ENCODE measurements at places on chromosomes 1 and 21.

DNA sequence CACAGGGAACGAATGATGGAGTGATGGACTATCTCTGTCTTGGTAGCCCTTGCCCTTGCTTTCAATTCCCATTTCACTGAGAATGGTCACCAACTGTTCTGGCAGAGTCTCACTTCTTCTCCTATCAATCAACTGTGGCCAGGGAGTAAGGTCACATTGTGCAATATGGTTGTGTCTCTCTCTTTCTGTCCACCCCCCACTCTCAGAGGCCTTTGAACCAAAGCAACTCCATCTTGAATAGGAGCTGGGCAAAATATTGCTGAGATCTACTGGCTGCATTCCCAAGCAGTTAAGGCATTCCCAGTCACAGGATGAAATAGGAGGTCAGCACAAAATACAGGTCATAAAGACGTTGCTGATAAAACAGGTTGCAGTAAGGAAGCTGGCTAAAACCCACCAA is 36.7 kb downstream of the NTMT2 start:
- DNase-seq = no peak

DNA sequence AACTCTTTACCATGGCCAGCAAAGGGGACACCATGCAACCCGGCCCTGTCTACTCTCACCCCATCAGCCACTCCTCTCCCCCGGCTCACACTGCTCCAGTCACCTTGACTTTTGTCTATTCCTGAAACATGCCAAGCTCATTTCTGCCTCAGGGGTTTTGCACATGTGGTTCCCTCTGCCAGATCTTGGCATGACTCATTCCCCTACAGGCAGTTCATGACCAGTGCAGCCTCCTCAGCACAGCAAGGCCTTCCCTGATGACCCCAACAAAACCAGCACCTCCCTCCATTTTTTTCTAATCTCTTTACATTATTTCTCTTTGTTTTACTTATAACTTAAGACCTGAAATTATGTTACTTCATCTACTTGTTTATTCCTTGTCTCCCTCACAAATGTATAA is 58.6 kb upstream of the GJB5 start:
- no peak for DNase-seq

GRCh38 chr1:107529511-107530149 is 388.8 kb downstream of the NTNG1 start:
- peak; percentile 13 for DNase-seq

DNA sequence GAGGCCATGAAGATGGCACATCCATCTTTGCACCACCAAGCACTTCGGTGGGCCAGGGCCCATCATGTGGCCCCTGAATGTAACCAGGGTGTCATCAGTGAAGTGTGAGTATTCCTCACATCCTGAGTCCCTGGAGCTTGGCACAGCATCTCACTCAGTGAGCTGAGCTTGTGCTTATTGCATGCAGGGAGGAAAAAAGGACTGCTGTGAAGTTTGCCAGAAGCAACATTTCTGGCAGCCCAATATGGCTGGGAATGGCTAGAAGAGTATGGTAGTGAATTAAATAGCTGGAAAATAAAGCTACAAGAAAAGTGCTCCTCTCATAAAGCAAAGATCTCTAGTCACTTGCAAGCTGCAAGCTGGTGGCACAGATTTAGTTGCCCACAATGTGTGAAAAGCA is 109.3 kb downstream of the TNFSF18 start:
- DNase-seq = no peak

DNA sequence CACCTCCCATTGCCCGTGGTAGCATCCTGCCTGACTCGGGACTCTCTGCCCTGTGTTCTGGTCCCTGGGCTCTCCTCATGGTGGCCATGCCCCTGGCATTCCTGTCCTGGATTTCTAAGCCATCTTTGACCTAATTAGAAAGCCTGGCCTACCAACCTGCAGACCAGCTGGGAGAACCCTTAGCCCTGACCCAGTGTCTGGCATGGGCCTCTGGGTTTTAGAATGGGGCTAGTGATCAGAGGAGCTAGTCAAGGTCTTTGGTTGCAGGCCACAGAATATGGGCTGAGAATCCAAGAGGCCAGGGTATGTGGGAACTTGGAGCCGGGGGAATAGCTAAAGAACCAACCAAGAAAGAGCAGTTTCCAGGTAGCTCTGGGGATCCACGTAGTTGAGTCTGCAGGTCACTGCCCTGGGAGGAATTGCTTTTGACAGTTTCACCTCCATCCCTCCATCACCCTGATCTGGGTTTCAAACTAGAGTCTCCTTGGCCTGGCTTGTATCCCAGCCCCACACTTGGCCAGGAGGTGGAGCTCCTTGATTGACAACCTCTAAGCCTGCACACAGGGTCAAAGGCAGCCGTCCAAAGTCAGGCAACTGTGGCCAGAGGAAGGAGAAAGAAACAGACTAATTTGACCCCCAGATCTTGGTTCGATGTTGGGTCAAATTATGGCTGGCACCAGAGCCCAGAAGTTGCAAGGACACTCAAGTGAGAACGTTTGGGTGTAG is 54.7 kb upstream of the ABCG1 start:
- peak; percentile 60 for DNase-seq

- no peak for DNase-seq
These were observed 49.5 kb upstream of the DNAJC6 start for GRCh38 chr1:65259816-65260215.

DNA sequence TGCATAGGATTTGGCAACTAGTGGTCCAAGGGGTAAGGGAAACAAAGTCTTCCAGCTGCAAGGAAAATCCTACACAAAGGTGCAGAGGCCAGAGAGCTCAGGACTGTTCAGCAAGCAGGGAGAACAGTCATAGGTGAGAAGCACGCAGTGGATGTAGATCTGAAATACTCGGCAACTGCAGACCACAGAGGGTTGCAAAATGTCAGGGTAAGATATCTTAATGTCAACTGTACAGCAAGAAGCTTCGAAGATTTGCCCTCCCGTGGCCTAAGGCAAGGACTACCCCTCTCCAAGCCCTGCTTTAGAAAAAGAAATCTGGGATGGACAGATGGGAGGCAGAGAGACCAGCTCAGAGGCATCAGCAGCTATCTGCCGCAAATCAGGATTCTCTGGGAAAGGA is 153.4 kb upstream of the IRF2BP2 start:
- no peak for DNase-seq

- no peak for DNase-seq
These were observed 651.6 kb upstream of the ADGRL4 start for GRCh38 chr1:79657951-79658658.

DNA sequence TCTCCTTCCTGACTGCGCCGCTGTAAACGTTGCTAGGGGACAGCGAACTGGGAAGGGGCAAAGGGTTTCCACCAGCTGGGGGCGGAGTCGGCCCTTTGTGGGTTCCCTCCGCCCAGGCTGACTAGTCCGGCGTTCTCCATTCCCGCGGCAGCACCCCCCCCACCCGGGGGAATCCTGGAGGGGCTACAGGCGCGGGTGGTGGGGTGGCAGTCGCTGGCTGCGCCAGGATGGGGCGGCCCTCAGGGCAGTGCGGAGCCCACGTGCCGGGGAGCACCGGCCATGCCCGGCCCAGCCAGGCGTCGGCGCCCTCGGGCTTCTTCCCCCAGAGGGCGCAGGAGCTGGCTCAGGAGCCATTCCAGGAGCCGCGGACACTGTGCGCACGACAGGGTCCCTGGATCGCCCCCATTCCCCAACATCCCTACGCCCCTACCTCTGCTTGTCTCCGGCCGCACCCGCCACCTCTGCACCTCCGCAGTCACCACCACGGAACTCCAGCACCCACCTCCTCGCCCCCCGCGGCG is 476 bp downstream of the BATF3 start:
- no peak for DNase-seq

DNA sequence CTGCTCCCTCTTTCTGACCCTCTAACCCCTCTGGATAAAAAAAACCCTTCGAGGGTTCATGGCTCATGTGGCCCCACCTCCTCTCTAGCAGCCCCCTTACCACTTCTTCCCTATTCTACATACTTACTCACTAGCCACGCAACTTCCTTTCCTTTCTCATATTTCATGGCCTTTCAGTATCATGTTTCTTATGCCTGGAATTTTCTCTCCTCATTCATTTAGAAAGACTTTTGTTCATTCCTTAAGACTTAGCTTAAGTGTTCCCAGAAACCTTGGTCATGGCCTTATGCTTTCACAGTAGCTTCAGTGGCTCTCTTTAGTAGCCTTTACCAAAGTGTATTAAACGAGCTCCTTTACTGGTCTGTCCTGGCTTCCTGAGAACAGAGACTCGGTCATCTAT is 6.1 kb downstream of the ACP6 start:
- no peak for DNase-seq

DNA sequence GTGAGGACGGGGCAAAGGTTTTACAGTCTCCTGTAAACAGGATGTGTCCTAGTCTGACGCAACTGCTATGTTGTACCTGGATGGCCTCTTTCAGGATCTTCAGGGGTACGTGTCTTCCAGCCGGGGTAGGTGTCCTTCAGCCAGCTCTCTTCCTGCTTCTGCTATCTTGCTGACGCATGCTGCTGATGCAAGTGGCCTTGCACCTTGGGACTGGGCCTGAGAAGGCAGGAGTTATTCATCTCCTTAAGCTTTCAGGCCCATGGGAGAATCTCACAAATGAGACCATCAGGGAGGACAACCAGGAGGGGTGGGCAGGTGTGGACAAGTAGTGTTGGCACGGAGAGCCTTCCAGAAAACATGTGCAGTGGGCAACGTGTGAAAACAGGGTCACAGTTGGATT is 7.9 kb upstream of the SPRR1B start:
- no peak for DNase-seq

GRCh38 chr1:116226017-116226416 is 114.8 kb downstream of the MAB21L3 start:
- DNase-seq = no peak
